Stimulated activated CD8-positive, alpha-beta memory T cell treated with anti-CD3 and anti-CD28 coated beads, Interleukin-12 subunit alpha, Interleukin-12 subunit beta, amount 100 ng/mL, for 1 hour (primary cell): ENCODE measurements at places on chromosomes 7 and 10.
A peak's percentile ranks its signal among the peaks of the same experiment; 100 is the strongest.

- no peak for DNase-seq
These were observed 413.9 kb downstream of the HGF start for GRCh38 chr7:81355911-81356310.

DNA sequence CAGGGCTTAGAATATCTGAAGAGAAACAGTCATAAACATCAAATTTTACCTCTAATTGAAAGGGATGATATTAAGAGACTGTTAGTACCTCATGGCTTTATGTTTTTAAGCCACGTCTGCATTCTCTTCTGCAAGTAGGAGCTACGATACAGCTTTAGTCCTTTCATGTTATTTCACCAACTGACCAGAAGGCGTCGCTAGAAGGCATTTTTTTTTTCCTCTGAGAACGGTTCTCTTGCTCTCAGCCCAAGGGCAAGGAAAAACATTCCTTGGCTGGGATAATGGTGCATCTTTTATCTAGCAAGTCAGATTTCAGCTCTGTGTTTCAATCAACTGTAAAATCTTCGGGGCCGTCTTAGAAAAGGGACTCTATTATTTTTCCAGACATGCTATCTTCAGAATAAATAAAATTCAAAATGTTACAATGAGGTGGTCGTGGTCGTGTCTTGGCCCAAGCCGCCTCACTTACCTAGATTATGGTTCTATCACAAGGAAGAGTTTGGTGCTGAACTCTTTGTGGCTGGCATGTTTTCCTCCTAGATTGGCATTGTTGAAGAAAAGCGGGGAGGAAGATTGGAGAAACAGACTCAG is 41.6 kb upstream of the LYZL2 start:
- DNase-seq = peak; percentile 16

- DNase-seq = peak; percentile 38
These were observed 221.0 kb downstream of the PHTF2 start for GRCh38 chr7:78019447-78020135.

DNA sequence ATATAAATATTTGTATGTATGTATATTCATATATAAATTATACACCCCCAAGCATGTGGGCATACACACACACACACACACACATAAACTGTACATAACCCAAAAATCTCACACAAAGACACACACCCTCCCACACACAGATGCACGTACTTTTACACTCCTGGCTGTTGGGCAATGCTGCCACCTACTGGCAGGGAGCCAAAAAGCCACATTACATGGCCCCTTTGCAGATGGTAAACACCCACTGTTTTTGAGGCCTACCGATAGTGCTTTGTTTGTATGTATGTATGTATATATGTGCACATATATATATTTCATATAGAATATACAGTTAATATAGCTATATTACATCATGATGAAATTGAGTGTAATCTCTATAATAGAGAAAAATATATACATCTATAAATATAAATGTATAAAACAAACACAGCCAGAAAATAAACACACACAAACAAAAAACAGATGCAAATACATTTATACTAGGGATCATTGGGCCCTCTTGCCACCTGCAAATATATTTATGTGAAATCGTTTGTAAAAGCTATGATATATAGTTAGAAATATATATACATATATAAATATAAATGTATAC is 120.1 kb upstream of the ACBD5 start:
- peak; percentile 77 for DNase-seq

DNA sequence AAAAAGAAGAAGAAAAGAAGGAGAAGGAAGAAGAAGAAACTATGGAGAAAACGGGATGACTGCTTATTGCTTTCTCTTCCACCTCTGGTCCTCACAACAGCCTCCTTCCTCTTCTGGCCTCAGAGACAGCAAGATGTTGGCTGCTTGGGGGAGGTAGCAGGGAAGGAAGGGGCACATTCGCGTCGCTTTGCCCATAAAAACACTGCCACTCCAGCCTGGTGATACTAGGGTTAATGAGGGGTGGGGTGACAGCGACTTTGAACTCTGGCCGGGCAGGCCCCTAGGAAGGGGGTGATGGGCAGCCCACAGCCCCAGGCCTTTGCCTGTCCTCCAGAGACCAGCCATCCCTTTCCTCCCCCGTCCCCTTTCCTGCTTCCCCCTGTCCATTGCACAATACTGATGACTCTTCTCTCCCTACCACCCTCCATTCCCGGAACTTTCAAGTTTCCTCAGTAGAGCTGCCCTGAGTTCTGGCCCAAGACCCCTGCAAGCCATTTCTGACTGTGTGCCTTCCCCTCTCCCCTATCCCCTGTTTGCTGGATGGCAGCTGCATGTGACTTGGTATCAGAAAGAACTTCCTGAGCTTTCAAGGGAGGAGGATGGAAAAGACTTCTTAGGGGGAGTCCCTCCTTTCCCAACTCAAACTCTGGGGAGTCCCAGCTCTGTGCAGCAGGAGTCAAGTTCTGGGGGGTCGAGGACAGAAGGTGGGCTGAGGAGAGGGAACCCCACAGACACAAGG is 2.2 kb upstream of the CUEDC2 start:
- DNase-seq = no peak

DNA sequence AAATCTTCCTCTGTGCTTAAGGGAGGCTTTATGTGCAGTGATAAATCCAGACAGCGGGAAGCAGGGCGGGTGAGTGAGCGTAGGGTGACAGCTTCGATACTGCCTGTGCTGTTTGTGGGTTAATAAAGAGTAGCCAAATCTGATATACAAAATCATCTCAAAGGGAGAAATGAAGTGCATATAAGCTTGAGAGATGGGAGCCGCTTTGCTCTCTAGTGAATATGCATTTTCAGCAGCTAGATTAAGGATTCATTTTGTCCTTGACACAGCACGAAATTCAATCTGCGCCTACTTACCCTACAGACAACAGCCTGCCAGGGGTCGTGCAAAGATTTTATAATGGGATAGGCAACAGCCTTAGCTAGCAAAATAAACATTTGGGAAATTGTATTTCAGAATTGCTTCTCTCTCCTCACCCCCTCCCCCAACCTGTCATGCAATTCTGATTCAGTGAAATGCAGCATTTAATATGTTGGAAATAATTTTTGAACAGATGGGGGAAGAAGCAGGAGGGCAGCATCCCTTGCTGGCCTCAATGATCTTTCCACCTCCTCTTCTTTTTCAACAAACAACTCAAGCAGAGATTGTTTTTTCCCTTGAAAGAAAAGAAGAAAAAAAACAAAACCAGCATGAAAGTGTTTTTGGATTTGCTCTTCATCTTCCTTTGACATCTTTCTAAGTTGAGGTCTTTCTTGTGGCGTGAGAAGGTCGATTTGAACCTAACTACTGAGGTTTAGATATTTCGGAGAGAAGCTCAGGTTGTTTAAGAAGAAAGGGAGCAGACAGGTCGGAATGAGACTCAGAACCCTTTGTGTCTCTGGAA is 117.9 kb downstream of the AOAH start:
- no peak for DNase-seq

GRCh38 chr10:126087796-126088505 is 191.6 kb downstream of the FANK1 start:
- DNase-seq = no peak

DNA sequence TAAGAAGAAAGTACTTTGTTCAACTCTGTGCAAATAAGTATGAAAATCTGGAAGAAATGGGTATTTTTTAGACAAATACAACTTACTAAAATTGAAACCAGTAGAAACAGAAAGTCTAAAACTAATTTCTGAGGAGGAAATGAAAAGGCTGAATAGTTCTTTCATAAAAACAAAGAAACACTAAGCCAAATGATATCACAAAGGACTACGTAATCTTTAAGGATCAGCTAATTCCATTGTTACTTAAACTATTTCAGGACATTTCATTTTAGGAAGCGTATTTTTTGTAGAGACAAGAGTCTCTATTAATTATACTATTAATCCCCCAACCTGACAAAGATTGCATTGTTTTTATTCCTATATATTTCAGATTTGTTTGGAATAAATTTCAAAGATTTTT is 11.2 kb upstream of the CCSER2 start:
- DNase-seq = no peak

GRCh38 chr10:4533621-4534020 is 292.4 kb upstream of the AKR1E2 start:
- DNase-seq = no peak

GRCh38 chr10:100568912-100569311 is 33.2 kb downstream of the HIF1AN start:
- no peak for DNase-seq

DNA sequence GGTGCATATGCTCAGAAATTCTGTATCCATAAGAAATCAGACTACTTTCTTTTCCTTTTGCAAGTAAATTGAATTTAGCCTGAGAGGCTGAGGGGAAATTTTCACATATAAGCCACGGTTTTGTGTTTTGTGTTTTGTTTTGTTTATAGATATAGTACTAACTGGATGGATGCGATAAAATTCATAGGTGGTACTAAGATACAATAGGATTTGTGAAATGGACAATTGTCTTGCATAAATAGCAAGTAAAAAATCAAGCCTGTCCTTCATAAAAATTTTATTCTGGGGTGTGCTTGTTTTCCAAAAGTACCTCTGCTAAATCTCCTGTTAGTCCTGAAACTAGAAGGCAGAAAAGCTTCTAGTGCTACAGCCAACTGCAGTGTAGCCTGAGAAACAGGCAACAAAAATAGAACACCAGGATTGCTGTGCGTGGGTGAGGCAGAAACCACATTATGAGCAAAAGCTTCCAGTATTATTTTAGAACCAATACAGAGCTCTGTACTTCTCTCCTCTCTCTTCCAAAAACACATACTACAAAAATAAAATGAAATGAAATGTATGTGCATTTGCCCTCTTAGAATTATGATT is 634 bp upstream of the HDAC9 start:
- DNase-seq = no peak

GRCh38 chr7:133977409-133978274 is 149.5 kb upstream of the LRGUK start:
- DNase-seq = no peak

DNA sequence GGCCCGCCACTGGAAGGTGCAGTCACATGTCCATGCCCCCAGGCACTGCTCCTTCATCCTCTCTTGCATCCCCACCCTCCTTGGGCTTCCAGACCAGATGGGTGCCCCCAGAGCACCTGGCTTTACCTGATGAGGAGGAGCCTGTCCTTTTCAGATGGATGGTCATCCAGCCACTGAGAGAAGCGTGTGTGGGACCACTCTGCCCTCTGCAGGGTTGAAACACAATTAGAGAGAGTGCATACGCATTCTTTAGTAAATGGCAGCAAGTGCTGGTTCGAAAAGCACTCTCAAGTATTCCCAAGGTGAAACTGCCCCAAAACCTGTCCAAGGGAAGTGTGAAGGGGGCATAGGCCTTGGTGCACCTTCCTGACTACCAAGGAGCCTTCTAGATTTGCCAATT is 41.6 kb downstream of the HBP1 start:
- DNase-seq = no peak

GRCh38 chr10:97731346-97732051 is 5.4 kb upstream of the ZFYVE27 start:
- peak; percentile 16 for DNase-seq

- no peak for DNase-seq
These were observed 66.4 kb upstream of the ZNF438 start for GRCh38 chr10:31098046-31098445.

GRCh38 chr10:63128443-63128842 is 4.7 kb upstream of the NRBF2 start:
- no peak for DNase-seq

DNA sequence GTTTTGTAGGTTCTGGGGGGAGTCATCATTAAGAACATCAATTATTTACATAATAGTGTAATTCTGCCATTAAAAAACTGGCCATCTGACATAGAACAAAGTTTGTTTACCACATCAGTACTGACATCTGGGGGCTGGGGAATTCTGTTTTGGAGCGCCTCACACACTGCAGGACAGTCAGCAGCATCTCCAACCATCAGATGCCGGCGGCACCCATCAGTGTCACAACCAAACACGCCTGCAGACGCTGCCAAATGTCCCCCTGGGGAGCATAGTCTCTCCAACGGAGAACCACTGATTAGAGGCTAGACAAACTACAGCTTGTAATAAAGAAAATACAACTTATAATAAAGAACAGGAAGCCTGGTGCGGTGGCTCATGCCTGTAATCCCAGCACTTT is 26.0 kb downstream of the GNA12 start:
- no peak for DNase-seq

GRCh38 chr7:82740246-82740848 is 296.8 kb upstream of the CACNA2D1 start:
- DNase-seq = no peak
